ENCODE measurements at places on chromosomes 11 and 22. TPM values are rescaled to one million over a fixed set of nuclear protein-coding genes. Genes with fewer than 3 reads are reported as not detected.

DNA sequence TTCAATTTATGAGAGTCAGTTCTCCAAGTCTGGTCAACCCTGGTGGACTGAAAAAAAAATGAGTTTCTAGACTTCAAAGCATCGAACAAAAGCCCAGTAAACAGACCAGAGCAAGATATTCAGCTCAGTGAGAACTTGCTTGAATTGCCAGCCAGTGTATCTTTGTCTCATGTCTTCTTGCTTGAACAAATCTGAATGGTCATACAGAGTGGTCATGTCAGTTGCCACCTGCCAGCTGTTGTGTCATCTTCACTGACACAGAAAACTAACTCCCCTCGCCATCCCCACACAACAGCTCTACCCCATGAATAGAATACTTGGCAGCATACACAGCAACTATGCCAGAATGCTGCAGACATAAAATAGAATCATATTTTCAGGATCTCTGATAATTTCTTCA lies 27.5 kb upstream of the CALCB start:
- no peak for DNase-seq

TTC36 gene
- total RNA-seq = 1.1 TPM

DNA sequence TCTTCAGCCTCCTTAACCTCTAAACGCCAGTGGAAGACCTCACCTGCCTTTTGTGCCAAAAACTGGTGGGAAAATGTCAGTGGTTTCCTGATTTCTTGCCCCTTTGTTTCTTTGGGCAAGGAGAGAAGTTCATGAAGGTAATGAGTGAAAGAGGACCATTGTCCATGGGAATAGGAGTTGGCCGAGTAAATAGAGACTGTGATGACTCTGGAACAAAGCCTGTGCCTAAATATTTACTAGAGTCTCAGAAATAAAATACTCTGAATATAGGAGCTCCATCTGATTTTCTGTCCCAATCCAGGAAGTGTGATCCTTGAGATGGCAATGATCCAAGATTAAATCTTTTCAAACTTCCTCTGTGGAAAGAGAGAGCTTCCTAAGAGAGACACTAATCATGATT lies 12.0 kb downstream of the SLC5A1 start:
- DNase-seq = no peak

DNA sequence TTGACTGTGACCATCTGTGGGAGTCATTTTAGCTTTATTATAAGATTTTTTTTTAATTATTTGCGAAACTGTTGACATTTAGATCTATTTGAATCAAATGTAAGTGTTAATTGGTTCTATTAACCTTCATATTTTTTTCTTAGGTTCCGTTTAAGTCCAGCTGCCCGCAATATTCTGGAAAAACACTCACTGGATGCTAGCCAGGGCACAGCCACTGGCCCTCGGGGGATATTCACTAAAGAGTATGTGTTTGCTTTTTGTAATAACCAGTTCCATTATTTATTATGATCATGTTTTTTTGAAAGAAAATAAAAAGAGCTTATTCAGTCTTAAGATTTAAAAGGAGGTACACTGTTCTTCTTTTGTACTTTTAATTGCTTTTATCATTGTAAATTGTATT lies 43.9 kb downstream of the PDHX start:
- no peak for DNase-seq

APOA5 gene
- not detected for total RNA-seq

DNA sequence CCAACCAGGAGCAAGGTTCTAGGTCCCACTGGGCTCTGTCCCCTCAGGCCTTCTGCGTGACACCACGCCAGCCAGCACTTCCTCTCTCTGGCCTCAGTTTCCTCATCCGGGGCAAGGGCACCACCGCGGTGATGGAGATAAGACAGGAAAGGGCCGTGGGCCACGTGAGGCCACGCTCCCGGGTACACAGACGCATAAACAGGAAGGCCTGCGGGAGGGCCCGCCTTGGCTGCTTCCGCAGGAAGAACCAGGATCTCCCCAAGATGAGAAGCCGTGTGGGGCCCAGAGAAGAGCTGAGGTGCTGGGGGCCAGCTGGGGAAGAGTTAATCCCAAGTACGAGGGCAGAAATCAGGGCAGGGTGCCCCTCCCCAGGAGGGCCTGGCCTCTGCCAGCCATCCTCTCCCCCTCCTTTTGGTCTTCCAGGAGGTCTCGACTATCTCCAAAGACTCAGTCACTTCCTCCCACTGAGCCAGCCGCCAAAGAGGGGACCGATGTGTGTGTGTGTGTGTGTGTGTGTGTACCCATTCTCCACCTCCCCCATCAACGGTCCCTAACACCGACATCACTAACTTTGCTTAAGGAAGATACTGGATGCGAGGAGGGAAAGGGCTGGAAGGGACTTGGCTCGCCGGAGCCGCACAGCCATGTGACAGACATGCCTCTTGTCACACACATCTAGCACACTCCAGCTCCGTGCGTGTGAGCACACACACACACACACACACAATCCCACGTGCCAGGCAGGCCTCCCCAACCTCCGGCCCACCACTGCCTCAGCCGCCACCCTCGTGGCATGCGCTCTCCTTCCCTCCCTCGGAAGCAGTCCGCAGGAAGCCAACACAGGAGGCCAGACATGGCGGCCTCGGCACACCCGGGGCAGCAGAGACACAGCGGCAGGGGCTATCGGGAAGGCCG lies 1.4 kb downstream of the MFNG start:
- DNase-seq = peak; percentile 90

GAS2 gene
- total RNA-seq = 1.3 TPM

MS4A5 gene
- not detected for total RNA-seq

APOL5 gene
- not detected for total RNA-seq

DNA sequence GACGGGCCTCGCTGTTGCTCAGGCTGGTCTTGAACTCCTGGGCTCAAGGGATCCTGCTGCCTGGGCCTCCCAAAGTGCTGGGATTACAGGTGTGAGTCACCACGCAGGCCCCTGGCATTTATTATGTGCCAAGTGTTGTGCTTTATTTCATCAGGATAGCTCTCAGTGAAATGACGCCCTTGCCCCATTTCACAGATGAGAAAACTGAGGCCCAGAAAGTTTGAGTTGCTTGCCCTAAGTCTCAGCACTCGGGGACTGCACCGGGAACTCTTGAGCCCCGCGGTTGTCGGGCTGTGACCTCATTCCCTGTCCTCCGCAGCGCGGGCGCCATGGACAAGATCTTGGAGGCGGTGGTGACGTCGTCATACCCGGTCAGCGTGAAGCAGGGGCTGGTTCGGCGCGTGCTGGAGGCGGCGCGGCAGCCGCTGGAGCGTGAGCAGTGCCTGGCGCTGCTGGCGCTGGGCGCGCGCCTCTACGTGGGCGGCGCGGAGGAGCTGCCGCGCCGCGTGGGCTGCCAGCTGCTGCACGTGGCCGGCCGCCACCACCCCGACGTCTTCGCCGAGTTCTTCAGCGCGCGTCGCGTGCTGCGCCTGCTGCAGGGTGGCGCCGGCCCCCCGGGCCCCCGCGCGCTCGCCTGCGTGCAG lies 7.3 kb downstream of the USP35 start:
- no peak for DNase-seq
